Activated CD8-positive, alpha-beta memory T cell treated with anti-CD3 and anti-CD28 coated beads for 48 hours (primary cell): ENCODE measurements at places on chromosomes 12 and 14.

- no peak for DNase-seq
Observed at GRCh38 chr14:65179918-65180724, 77.8 kb upstream of the MAX start.

- DNase-seq = no peak
Observed at GRCh38 chr12:89690925-89691324, 17.7 kb downstream of the ATP2B1 start.

DNA sequence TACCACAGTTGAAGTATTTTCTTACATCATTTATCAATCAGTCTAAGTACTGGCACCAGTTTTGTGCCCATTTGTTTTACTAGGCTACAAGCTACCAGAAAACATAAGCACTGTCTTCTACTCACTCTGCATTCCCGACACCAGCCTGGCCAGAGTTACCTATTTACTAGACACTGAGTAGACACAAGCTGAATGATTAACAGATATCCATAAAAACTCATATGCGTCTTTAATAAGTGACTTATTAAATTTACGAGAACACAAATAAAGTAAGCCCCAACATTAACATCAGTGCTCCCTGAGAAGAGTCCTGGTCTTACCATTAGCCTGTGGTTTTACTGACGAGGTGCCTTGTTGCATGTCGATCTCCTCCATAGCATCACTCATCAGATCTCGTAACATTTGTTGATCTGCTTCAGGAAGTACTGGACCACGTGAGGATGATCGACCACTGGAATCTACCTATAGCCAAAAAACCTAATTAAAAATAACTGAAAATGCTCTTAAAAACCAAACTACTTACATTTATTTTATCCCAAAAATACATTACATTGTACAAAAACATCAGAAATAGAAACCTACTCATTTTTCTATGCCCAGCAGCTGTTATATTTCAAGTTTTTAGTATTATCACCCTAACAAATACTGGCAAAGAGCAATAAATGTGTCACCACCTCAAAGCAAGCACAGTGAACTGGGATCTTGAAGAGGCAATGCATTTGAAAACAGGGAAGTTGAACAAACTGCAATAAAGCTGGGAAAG is 53.3 kb downstream of the BDKRB1 start:
- no peak for DNase-seq

GRCh38 chr12:80559766-80560165 is 115.7 kb downstream of the PTPRQ start:
- DNase-seq = no peak

DNA sequence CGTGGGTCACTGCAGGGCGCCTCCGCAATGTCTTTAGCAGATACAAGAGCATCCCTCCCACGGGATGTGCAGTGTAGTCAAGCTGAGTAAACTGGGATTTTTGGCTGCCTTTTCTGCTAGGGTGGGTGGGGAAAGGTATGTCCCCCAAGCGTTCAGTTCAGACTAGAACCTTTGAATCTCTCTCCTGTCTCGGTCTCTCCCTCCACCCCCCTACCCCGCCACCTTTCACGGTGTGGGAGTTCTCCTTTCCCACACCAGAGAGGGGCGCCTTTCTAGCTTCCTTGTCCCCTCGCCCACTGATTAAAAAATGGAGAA is 525 bp upstream of the FAR2 start:
- DNase-seq = no peak

GRCh38 chr12:107511292-107511691 is 174.3 kb upstream of the PWP1 start:
- DNase-seq = no peak

- DNase-seq = no peak
Observed at GRCh38 chr12:116528065-116528464, 31.1 kb upstream of the MAP1LC3B2 start.

GRCh38 chr12:27002141-27002540 is 12.0 kb downstream of the TM7SF3 start:
- DNase-seq = no peak

DNA sequence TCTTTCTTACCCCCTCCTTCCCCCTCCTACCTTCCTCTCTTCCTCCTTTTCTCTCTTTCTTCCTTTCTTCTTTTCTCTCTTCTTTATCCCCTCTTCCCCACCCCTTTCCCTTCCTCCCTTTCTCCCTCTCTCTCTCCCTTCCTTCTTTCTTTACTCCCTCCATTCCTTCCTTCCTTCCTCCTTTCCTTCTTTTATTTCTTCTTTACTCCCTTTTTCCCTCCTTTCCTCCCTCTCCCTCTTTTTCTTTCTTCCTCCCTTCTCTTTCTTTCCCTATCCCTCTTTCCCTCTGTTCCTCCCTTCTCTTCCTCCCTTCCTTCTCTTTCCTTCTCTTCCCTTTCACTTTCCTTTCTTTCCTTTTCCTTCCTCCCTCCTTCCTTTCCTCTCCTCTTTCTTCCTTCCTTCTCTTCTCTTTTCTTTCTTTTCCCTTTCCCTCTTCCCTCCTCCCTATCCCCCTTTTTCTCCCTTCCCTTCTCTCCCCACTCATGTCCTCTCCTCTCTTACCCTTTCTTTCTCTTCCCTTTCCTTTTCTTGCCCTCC is 302.3 kb upstream of the TBX3 start:
- no peak for DNase-seq

DNA sequence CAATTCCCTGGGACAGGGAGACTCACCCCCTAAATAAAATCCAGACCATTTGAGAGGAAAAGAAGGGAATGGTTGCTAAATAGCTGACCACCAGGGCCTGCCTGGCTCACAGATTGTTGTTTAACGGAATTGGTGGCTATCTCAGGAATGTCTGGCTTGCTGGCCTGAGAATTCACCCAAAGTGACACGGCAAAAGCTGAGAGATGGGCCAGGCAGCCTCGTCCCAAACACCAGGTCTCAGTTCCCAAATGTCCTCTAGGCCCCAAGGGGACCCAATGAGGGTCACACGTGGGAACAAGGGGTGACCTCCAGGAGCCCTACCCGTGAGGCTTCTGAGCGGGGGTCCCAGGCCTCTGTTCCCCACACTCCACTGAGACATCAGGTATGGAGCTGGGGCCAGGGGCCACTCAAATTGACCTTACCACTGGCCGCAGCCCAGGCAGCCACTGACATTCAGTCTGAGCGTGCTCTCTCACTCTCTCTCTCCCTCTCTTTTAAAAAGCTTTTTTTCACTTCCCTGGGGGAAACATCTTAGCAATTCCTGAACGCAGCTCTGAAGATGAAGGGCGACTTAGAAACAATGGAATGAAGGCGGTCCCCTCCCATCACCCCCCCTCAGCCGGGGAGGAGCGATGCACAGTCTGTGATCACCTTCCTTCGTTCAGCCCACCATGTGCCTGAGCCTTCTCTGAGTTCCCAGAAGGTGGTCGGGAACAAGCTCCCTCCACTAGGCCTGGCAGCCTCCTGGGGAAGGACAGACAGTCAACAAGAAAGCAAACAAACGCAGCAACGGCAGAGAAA is 131.2 kb downstream of the SCARB1 start:
- no peak for DNase-seq

- no peak for DNase-seq
Observed at GRCh38 chr12:125794401-125794800, 729.2 kb downstream of the AACS start.

- DNase-seq = no peak
Observed at GRCh38 chr12:66119870-66120241, 10.7 kb downstream of the LLPH start.

DNA sequence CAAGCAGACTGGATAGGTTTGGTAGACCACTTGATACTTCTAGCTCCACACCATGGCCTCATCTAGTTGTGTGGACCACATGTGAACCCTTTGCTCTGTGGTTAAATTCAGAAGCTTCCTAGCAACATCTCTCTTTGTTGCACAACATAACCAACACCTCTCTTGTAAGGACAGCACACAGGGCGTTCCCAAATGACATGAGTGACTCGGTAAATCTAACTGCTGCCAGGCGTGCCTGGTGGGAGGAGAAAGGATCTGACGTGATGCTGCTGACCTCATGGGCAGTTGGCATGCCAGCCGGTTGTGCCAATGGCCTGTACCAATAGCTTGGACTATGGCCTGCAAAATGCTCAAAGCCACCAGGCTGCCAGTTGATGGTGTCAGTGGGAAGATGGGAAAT is 93.8 kb downstream of the CPSF2 start:
- no peak for DNase-seq

- DNase-seq = no peak
Observed at GRCh38 chr12:117334855-117335587, 26.4 kb downstream of the NOS1 start.

GRCh38 chr14:103346286-103346685 is 12.2 kb downstream of the EIF5 start:
- DNase-seq = no peak
